ENCODE measurements at places on chromosomes 5 and 9.

GRCh38 chr5:115673596-115673995 is 47.8 kb upstream of the TMED7 start:
- no peak for DNase-seq

GRCh38 chr5:159442206-159442850 is 112.0 kb upstream of the IL12B start:
- no peak for DNase-seq

DNA sequence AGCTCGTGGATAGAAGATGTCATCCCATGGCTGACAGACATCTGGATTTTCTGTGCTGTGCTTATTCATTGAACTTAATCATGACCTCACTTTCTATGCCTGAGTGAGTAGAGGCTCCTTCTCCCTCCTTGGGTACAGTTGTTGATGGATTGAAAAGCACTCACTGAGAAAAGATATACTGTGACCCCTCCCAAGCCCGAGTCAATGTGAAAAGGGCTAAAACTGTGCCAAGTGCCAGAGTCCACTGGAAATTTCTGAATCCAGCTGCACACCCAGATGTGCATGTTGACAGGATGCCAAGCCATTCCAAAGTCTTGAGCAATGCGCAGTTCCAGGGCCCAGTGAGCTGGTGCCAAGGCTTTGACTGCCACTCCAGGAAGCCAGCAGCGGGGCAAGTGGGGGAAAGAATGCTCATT is 473.0 kb downstream of the NTRK2 start:
- DNase-seq: no peak

DNA sequence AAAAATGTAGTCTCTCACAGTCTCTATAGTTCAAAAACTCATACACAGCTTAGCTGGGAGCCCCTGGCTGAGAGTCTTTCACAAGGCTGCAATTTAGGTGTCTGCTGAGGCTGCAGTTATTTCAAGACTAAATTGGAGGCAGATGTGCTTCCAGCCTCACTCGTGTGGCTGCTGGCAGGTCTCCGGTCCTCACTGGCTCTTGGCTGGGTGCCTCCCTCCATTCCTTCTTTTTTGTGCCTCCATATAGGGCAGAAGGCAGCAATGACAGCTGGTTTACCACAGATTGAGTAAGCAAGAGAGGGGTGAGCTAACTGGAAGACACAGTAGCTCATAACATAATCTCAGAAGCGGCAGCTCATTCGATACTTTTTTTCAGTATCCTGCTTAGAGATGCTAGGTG is 2167.7 kb upstream of the WWC1 start:
- DNase-seq: no peak

DNA sequence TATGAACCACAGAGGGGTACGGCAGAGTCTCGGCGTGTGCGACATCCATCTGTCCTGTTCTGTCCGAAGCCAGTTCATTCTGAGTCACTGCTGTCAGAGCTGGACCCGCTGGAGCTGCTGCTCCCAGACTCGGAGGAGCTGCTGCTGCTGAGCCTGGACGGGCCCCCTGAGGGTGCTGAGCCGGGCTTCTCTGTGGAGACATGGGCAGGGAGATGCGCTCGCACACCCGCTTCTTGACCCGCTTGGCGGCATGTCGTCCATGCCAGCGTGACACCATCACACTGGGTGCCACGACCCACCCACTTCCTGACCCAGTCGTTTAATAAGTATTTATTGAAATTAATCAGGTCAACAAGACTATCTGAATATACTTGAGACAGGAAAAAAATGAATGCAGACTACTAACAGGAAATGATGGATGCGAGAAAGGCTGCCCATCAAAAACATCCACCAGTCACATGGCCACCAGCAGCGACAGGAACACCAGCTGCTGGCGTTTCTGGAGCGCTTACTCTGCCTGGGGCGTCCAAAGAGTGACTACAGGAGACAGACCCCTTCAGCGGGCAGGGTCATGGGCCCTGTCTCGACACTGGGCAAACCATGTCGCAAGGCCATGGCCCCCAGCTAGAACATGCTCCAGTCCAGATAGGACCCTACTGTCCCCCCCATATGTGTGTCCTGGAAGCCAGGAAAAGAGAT is 8.4 kb downstream of the BRD3OS start:
- DNase-seq: no peak

DNA sequence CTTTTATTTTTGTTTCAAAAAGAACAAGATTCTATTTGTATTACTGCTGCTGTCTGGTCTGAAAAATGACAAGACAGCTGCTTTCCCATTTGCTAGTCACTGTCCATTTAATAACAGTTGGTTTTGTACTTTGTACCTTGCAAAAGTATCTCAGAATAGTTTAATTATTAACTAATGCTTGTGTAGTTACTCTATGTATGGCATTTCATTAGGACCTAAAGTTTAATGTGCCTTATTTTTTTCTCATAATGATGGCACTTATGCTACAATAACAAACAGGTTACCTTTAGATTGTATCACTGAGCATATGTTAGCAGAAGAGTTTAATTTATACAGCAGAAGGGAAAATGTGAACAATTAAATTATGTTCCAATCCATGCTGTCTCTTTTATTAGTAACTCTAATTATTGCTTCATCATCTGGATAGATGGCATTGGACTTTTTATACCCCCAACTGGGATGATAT is 134.2 kb downstream of the CDH10 start:
- no peak for DNase-seq

DNA sequence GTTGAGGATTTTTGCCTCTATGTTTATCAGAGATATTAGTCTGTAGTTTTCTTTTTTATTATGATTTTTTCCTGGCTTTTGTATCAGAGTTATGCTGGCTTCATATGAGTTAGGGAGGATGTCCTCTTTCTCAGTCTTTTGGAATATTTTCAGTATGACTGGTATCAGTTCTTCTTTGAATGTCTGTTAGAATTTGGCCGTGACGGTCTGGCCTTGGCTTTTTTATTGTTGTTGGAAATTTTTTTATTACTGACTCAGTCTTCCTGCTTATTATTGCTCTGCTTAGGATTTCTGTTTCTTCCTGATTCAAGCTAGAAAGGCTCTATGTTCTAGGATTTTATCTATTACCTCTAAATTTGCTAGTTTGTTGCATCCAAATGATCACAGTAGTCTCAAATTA is 421.9 kb downstream of the CDH10 start:
- no peak for DNase-seq

DNA sequence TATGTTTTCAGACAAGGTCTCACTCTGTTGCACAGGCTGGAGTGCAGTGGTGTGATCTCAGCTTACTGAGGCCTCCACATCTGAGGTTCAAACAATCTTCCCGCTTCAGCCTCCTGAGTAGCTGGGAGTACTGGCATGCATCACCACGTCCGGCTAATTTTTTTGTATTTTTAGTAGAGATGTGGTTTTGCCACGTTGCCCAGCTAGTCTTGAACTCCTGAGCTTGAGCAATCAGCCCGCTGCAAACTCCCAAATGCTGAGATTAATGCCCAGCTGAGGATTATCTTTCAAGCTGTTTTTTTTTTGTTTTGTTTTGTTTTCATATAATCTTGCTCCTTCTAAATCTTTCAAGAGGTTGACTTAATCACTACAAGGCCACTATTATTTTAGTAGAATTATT is 47.3 kb upstream of the SLC28A3 start:
- no peak for DNase-seq

DNA sequence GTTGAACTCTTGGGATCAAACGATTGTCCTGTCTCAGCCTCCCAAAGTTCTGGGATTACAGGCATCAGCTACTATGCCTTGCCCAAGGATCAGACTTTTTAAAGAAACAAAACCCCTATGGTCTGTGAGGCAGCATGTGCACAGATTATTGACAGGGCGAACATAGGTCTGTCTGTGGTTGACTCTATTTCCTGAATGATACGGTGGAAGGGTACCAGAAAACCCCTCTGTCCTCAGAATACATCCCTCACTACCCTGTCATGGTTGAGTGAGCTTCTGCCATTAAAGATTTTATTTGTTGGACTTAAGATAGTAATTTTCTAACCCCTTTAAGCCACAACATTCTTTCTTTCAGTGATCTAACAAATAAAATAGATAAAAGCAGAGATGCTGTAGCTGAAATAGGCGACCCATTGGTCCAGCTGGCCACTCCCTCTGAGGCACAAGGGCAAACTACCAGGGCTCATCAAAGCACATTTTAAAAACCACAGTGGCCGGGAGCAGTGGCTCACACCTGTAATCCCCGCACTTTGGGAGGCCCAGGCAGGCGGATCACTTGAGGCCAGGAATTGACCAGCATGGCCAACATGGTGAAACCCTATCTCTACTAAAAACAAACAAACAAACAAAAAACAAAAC is 84.9 kb upstream of the ANKRD55 start:
- no peak for DNase-seq

- no peak for DNase-seq
These were observed 219.0 kb upstream of the IRX1 start for GRCh38 chr5:3376611-3377010.

DNA sequence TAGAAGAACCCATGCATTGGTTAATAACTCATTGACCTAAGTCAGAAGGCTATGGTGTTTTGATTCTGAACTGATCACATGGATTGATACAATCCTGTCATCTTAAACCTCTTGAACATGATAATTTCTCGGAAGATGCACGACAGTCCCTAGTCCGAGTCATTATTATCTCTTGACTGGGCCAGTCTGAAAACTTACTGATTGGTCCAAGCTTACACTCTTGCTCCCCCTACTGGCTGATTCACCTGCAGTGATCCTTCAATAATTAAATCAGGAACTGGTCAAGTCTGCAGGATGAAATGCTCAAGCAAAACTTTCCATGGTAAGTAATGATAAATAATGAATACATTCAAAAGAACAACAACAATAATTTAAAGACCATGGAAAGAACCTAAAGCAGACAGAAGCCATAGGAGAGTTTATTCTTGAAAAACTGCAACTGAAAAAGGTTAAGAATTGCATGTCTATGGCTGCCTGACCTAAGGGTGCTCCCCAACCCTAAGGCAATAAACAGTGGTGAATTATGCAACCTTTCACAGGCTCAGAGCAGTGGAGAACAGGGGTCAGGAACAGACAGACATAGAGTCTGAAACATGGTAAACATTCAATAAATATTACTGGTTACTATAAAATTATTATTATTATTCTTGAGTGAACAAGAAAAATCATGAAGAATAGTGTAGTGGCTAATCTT is 79.3 kb downstream of the BRINP1 start:
- DNase-seq: peak; percentile 39

- no peak for DNase-seq
These were observed 126.2 kb upstream of the CHD1 start for GRCh38 chr5:99054972-99055371.

- DNase-seq: no peak
These were observed 10.6 kb upstream of the HMHB1 start for GRCh38 chr5:143801252-143801939.

DNA sequence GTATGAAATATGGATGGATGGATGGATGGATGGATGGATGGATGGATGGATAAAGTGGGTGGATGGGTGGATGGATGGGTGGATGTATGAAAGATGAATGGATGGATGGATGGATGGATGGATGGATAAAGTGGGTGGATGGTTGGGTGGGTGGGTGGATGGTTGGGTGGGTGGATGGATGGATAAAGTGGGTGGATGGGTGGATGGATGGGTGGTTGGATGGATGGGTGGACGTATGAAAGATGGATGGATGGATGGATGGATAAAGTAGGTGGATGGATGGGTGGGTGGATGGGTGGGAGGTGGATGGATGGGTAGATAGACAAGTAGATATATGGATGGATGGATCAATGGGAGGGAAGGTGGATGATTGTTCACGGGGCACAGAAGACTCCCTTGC is 19.0 kb downstream of the UNC5A start:
- DNase-seq: no peak

DNA sequence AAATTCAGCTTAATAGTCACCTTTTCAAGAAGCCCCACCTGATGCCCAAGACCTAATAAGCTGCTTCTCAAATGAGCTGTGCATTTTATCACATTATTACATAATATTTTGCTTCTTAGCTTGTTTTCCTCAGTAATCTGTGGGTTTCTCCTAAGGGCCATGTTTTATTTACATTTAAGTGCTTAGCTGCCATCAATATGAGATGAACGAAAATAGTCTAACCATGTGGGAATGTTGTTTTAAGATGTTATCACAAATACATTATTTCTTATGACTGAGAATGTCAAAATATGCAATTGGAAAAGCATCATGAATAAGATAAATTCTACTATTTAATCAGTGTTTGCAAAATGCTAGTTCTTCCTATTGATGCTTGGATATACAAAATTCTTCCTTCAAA is 10.1 kb downstream of the ARRDC3 start:
- no peak for DNase-seq

DNA sequence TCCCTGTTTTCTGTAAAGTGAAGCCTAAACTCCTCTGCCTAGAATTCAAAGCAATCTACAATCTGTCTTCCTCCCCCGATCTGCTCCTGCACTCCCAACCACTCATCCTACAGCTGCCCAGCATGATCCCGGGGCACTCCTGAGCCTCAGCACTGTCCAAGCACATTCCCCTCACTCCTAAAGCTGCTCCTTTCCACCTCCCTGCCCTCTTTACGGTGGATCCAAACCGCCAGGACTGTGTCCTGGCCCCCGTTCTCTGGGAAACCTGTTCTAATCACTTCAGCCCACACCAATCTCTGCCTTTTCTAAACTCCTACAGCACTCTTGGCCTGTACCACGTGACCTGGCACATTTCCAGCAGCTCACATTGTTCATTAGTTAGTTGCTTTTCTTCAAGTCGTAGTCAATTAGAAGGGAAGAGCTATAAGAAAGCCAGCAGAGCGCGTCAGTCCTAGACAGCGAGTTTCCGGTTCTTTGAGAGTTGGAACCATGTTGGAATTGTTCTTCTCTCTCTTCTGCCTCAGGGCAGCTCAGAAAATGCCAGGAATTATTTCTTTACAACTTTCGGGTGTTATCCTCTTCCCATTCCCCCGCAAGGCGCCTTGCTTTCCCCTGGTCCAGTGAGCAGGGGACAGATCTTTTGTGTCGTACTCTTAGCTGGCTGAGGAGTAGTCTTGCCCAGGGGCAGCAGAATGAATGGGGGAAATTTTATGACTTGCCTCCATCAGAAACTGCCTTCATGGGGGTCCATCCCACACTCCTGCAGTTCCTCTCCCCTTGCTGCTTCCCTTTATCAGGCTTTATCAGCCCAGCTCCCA is 60.7 kb downstream of the NRG2 start:
- DNase-seq: no peak
